ENCODE measurements at places on chromosomes 5 and 9.

DNA sequence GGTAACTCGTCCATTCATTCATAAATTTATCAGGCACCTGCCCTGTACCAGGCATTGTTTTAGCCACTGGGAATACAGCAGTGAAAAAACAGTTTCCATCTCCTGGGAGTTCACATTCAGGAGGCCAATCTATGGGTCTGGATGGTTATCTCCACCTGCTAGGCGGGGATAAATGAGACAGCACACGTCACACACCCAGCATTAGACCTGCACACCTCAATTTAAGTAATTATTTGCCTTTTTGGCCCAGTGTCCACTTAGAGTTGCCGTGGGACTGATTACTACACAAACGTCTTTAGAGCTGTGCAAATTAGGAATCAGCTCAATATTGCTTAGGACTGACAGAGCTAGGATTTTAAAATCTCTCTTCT, 46.1 kb downstream of the STK10 start:
- DNase-seq, result no peak

- DNase-seq, result no peak
Observed at GRCh38 chr9:121013911-121014310, 36.2 kb downstream of the C5 start.

GRCh38 chr5:6636293-6636692, 3.1 kb downstream of the SRD5A1 start:
- DNase-seq, result no peak

GRCh38 chr5:106423109-106423897, 1247.4 kb downstream of the EFNA5 start:
- no peak for DNase-seq

DNA sequence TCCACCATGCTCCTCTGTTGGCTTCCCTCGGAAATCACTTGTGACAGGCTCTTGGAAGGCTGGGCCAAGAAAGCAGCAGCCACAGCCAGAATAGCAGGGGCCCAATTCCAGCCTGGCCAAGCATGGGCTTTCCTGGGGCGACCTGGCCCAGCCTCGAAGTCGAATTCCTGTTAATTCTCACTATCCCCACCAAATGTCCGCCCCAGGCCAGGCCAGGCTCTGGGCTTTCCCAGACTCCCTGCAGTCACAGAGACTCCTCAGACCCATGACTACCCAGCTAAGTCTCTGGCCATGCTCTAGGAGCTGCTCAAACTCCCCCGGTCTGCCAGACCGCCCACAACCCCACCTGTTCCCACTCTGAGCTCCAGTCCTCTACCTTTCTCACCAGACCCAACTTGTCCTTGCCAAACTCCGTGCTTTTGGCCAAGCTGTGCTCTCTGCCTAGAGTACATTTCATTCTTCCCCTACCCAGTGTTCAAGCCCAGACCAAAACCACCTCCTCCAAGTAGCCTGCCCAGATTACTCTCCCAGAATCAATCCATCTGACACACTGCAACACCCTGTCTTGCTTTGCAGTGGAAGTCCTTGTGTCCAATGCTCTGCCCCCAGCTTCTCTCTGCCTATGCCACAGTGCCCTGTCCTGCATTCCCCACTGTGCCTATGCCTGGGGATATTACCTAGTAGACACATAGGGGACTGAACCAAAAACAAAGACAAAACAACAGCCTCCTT, 26.2 kb downstream of the SHB start:
- DNase-seq, result no peak

DNA sequence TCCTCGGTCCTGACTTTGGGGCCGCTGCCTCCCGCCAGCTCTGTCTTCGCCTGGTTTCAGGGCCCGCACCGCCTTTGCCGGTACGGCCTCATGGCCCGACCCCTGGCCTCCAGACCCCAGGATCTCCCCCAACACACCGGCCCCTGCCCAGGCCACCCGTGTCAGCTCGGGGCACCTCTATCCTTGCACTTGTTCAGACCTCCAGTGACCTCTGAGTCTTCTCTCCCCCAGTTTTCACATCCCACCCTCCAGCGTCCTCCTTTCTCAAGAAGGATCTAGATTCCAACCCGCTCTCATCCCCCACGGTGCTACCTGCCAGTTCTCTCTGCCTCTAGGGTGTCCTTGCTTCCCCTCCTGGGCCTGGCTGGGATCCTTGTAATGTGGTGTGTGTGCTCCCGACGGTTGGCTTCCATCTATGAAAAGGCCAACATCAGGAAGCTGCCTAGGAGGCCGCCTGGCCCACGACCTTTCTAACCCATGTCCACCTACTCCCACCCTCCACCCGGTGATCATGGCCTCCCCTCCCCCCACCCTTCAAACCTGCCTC, 61.1 kb downstream of the SPATA31C2 start:
- DNase-seq, result no peak

DNA sequence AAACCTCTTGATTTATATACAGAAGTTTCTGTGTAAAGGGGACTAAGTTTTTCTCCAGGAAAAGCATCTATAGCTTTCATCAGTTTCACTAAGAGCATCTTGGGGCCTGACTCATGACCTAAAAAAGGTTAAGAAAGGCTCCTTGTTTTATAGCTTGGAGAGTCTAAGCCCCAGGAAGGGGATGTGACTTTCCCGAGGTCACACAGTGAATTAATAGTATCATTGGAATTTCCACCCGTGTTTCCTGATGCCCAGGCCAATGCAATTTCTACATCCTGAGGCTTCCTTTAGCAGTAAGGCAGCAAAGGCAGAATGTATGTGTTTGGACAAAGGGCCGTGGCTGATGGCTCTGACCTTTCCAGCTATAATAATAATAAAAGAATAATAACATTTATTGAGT, 8.6 kb downstream of the MORN5 start:
- DNase-seq, result no peak

DNA sequence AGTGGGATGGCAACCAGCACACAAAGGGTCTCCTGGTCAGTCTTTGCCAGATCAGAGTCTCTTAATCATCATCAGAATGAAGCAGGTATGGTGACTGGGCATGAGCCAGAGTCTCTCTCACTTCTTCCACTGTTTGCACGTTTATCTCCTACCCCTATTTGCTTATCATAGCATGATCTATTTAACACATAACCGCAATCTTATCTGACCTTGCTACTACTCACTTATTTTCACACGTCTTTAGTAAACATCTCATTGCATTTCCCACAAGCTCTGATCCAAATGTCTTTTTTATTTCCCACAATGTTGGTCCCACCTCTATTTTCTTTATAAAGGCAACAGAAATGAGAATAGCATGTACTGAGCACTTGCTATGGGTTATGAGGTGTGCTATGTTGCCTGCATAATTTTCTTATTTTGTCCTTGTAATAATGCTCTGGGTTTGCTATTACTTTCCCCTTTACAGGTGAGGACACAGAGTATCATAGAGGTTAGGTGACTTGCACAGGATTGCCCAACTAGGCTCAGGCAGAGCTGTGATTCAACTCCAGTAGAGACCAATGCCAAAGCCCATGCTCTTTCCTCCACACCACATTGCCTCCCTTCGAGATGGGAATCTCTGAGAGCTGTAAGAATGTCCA, 39.7 kb upstream of the IL7R start:
- no peak for DNase-seq

DNA sequence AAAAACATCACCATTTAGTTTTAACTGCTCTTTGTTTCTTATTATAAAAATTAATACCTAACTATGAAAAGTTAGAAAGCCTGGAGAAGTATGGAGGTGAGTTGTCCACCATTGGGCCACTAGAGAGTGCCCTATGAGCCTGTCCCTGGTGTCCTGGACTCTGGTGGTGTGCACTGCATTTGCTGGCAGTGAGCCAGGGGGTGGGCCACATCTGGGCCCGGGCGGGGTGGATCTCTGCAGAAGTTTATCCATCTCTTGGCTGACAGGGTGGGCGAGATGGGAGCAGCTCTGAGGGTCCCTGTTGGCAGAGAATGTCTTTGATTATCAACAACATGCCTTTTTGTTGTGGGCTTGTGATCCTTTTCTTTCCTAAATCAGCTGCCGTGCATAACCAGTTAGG, 8.2 kb downstream of the TENT4A start:
- DNase-seq, result no peak

GRCh38 chr5:39977066-39977655, 552.4 kb upstream of the DAB2 start:
- DNase-seq, result no peak

DNA sequence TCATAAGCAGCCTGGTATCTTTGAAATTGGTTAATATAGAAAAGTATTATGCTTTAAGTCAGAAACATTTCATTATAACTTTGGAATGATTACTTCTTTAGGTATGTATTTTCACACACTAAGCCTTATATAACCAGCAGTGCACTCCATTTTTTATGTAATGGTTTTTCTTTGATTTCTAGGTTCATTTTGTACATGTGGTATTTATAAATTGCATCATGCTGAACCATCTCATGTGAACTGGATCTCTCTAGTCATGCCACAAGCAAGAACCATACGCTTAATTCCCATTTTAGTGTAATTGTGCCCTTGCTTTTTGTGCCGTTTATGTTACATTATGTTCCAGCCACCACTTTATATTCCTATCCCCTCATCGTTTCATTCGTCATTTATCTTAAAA, 38.6 kb upstream of the SRP19 start:
- DNase-seq, result no peak

DNA sequence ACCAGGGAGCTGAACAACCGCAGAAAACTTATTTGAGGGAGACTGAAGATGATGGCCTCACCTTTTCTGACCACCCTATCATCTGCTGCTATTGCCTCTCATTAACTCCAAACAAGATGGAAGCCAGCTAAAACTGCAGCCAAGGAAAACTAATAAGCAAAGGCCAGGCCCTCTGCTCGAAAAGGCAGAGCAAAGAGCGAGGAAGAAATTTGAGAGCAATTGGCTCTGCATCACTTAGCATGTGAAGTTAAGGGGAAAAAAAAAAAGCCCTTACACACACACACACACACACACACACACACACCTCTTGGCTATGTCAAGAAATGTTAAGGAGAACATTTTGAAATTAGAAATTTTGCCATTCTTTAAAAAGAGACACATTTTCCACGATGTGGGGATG, 228.1 kb upstream of the CYLC2 start:
- DNase-seq, result no peak

GRCh38 chr9:89751079-89751825, 146.4 kb downstream of the GADD45G start:
- no peak for DNase-seq

- DNase-seq, result no peak
Observed at GRCh38 chr5:77935506-77936364, 159.6 kb upstream of the TBCA start.

GRCh38 chr9:106885451-106885850, 22.5 kb downstream of the ZNF462 start:
- DNase-seq, result no peak

DNA sequence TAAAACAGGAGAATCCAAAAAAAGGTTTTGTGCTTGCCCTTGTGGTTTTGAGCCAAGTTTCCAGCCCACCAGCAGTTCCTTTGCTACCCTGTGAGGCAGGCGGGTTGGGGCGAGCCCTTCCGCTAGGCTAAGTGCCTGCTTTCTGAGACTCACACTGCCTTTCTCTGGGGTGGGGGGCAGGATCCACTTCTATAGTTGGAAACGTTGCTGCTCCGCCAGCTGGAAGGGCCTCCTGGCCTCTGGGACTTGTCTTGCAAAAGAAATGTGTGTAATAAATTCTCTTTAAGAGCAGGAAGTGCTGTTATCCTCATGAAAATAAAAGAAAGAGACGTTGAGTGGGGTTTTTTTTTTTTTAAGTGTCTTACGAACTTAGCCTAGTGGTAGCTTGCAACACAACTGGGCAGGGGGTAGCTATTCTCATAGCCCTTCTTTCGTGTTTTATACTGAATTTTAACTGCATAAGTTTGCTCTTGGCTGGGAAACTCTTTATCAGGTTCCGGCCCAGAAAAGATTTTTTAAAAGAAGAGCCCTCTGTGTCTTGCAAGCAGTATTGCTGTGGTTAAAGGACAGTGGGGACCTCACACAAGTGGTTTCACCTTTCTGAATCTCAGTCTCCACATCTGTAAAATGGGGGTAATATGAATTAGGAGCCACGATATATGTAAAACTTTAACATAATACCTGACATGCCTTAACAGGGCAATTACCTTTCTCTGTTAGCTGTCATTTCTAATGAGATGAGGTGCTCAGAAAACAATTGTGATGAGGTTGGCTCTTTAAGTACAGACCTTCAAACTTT, 19.8 kb downstream of the JADE2 start:
- no peak for DNase-seq

DNA sequence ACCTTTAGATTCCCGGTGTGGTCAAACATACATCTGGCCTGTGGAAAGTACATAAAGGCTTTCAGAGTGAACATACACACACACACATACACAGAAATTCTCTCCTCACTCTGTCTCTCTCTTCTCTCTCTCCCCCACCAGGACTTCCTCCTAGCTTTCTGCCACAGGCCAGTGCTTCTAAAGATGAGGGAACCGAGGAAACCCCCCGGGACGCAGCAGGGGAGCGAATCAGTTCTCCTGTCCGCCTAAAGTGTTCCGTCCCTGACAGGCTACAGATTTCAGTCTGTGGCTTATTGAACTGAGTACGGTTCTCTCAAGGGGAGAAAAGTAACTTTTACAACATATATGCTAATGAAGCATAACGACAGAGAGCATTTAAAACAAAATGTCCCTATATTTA, 75.8 kb downstream of the MED27 start:
- no peak for DNase-seq

- DNase-seq, result no peak
Observed at GRCh38 chr5:68067291-68067690, 148.3 kb upstream of the PIK3R1 start.

DNA sequence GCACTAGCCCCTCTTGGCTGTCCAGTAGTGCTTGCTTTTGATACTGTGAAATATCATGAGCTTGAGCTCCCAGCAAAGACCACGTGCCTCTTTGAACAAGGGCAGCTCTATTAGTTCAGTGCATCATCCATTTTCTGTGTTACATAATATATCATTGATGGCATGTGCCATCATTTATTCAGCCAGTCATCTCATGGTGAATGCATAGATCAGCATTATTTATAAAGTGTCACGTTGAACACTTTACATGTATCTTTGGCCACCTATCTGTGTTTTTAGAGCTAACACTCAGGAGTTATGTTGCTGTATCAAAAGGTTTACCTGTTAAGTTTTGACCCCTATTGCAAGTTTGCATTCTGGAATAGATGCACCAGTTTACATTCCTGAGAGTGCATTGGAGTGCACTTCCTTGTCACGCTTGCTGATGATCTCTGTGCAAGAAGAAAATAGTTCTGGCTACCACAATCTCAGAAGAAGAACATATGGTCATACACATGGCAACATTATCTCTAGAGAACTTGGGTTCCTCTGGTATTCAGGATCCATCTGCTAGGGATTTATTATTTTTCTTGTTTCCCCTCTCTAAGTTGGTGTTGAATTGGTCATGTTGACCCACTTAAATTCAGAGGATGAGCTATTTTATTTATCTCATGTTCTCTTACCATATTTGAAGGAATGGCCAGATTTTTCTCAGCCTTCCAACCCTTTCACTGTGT, 120.9 kb downstream of the SH3GL2 start:
- DNase-seq, result no peak

- no peak for DNase-seq
Observed at GRCh38 chr9:83449166-83449565, 89.0 kb downstream of the FRMD3 start.

GRCh38 chr5:30117135-30117534, 1076.4 kb upstream of the CDH6 start:
- no peak for DNase-seq

All from cortex of kidney (tissue), 1 donor.